ENCODE measurements at places on chromosomes 6 and 20.

DNA sequence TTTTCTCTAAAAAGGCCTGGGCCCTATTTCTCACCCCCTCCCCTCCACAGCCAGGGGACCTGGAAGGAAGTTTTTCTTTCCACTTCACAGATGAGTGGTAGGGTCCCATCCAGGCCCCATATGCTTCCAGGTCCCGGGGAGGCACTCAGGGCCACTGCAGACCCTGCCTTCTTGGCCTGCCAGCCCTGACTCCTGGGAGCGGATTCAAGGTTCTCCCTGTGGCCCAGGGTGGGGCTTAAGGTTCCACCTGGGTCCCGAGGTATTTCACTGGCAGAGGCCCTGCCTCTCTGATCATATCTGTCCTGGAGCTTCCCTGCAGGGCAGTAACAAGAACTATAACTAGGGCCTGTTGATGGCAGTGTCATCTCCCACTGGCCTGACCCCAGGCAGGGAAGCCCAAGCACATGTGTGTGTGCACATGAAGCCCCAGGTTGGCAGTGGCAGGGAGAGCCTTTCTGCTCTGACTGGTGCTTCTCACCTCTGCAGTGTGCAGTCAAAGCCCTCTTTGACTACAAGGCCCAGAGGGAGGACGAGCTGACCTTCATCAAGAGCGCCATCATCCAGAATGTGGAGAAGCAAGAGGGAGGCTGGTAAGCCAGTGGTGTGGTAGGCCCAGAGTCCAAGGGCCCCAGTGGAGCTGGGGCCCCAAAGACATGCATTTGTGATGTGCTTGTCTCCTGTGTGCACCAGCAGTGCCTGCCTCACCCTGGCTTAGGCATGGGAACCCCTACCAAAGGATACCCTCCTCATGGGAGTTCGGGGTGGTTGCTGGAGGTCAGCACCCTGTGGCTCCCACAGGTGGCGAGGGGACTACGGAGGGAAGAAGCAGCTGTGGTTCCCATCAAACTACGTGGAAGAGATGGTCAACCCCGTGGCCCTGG is 31.2 kb downstream of the PLCG1 start:
- DNase-seq, result no peak

DNA sequence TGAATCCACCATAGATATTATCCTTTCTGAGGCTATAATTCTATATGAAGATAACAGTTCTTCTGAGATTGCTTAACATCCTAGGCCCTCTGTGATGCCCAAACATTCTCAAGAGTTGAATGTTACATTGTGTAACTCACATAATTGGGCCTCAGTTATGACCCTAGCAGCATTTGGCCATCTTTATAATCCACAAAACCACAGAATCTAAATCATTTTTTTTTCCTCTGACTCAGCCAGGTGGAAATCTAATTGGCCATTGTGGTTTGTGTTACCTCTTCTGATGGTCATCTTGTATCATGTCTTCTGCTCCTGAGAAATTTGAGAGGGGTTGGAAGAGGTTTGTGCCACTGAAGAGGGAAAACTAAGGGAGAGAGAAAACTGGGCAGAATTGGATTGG is 99.5 kb downstream of the LINC00237 start:
- no peak for DNase-seq

DNA sequence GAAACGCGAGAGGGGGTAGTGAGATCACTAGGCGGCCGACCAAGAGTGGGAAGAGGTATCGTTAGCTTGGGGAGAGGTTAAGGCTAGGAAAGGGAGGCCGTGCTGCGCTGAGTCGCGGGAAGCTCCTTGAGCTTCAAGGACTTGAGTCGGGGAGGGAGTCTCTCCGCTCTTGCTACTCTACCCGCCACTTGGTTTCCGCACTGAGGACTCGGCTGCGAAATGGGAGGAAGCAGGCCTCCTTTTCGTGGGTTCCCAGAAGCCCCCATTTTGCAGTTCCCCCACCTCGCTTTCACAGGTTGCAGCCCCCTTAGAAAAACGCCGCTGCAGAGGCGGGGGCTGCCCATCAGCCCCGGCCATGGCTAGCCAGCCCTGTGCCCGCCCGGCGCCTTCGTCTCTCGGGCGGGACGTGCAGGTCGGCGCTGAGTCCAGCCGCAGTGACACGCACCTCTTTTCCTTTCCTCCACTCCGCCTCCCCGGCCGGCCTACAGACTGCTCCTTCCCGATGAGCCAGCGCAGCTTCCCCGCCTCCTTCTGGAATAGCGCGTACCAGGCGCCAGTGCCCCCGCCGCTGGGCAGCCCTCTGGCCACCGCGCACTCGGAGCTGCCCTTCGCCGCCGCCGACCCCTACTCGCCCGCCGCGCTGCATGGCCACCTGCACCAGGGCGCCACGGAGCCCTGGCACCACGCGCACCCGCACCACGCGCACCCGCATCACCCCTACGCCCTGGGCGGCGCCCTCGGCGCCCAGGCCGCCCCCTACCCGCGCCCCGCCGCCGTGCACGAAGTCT is 4.9 kb downstream of the VGLL2 start:
- no peak for DNase-seq

DNA sequence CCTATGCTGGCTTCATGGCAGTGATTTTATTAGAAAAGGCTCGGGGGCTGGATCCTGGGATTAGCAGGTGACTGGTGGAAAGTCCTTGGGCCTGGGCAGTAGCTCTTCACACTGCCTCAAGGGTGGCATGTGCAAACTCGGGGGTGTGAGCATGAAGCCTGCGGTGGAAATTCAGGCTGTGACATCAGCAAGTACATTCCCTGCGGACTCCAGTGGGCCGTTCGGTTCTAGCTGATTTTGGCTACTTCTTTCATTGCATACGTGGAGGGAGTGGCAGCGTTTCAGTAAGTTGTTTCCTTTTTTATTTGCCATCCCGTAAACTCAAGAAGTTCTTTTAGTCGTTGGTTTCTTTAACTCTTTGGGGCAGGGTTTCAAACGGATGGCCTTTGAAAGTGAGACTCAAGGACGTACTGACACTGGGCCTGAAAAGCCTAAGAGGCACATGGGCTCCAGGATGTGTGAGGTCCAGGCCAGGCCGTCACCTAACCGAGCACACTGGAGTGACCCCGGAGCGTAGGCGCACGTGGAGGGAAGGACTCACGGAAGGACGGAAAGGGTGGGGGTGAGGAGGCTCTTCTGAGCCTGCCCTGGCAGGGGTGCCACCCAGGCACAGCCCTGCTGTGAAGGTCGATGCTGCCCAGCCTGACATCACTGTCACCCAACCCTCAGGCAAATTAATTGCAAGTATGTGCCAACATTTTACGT is 104.0 kb upstream of the FRMD1 start:
- DNase-seq, result no peak

DNA sequence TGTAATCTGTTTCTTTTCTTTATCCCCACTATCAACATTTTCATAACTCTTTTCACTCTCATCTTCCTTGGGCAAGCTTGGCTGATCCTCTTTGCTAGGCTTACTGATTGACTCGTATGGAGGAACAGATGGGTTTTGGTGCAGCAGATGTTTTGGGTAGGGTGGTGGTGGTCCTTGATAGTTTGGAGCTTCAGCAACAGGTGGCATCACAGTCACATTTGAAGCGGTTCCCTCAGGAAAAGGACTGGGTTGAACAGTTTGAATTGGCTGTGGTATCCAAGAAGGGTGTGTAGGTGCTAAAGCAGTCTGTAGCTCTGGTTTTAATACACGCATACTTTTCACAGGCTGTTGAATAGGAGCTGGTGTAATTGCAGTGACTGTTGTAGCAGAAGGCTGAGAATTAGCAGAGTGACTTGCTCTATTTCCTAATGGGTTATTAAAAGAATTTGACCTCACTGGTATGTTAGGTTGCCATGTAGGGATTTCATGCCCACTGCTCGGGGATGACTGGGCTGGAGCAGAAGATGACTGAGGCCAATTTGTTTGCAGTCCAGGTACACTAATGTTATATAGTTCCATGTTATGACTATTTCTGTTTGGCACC is 34.5 kb downstream of the LATS1 start:
- DNase-seq, result no peak

GRCh38 chr6:130629640-130630039 is 197.6 kb upstream of the SMLR1 start:
- DNase-seq, result no peak

- DNase-seq, result no peak
These were observed 27.1 kb upstream of the FBXO9 start for GRCh38 chr6:53038141-53038540.

DNA sequence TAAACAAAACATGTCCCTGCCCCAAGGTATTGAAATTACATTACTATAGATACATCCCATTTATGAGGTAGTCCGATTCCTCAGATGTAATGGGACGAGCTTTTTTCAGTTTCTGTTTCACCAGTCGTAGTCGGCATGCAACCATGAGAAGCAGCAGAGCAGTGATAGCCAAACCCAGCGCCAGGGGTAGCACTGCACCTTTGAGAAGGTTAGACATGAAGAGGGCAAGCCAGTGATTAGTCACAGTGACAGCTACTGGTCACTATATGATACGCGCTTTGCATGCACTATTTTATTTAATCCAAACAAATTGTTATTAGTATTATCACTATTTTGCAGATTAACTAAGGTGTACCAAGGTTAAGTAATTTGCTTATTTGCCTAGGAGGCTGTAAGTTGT is 43.7 kb downstream of the LRP11 start:
- no peak for DNase-seq

DNA sequence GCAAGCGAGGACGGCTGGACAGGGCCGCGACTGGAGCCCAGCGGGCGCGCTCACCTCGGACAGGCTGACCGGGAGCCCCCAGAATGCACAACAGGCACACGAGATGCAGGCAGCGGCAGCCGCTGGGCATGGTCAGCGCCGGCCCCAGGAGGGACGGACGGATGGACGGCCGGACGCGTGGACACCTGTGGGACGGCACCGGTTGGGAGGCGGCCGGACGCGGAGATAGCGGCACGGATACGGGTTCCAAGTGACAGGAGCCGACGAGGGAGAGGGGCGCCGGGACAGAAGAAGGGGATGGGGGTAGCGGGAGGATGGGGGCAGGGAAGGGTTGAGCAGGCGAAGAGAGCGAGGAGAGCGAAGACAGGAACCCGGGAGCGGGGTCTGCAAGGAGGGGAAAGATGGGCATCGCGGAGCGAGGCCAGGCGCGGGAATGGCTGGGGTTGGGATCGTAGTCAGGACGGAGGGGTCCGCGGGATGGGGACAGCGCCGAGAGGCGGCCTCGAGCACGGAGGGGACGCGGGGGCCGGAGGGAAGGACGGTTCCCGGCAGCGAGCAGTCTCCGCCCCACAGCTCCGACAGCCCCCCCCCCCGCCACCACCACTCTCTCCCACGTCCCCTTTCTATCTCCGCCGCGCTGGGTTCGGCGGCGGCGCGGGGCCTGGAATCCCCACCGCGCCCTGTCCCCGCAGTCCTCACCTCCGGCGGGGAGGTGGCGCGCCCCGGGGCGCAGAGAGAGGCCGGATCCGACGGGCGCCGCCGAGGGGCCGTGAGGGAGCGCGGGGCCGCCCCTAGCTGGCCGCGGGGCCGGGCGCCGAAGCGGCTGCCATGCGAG is 435 bp downstream of the DLK2 start:
- peak; percentile 80 for DNase-seq

DNA sequence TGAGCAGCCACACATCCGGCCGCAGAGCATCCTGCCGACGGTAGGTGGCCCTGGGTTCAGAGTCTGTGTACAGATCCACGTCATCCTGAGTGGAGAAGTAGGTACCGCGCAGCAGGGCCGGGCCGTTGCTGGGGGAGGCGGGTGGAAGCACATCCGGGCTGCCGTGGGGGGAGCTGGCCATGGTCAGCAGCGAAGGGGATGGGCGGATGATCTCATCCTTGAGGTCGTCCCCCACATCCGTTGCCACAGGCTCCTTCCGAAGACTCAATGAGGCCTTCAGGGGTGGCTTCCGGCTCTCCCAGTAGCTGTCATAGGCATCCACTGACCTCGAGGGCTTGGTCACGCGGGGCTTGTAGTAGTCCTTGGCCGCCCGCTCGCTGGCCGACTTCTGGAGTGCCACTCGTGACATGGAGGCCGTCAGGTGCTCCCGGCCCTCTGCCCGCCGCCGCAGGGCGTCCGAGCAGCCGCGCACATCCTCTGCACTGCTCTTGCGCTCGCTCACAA is 9.2 kb downstream of the SPATA2 start:
- no peak for DNase-seq

DNA sequence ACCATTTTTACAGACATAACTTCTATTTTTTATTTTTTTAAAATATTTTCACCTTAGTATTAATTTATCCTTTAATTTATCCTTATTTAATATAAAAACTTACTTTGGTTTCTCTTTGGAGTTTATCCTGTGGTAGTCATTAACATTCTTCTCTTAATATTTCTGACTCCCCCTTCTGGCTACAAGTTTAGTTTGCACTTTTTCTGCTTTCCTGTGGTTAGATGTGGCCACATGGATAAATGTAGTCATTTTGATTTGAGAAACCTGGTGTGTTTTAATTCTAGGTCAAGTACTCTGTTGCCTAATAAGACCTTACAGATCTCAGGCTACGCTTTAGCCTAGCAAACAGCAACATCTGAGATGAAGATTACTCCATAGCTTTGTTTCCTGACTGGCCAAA is 1187.5 kb downstream of the HACE1 start:
- DNase-seq, result peak; percentile 36

- DNase-seq, result no peak
These were observed 465.2 kb downstream of the TFAP2B start for GRCh38 chr6:51283723-51284355.

DNA sequence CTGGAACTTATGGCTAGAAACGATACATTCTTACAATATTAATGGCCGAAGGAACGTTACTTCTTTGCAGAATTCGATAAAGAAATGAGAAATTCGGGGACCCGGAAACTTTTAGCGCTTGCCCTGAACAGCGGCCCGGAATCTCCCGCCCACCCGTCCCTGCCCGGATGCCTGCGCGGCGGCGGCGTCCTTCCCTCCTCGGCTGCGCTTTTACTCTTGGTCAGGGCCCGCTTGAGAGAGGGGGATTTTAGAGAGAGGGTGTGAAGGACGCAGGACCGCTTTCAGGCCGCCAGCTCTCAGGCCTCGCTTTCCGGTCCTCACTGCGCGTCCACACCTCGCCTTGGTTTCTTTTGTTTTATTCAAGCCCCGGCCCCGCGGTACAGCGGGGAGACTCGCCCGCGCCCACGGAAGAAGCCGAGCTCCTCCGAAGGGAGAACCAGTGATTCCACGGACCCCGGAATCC is 243.7 kb downstream of the ARID1B start:
- peak; percentile 22 for DNase-seq

GRCh38 chr6:139605350-139605749 is 230.9 kb upstream of the CITED2 start:
- DNase-seq, result no peak

DNA sequence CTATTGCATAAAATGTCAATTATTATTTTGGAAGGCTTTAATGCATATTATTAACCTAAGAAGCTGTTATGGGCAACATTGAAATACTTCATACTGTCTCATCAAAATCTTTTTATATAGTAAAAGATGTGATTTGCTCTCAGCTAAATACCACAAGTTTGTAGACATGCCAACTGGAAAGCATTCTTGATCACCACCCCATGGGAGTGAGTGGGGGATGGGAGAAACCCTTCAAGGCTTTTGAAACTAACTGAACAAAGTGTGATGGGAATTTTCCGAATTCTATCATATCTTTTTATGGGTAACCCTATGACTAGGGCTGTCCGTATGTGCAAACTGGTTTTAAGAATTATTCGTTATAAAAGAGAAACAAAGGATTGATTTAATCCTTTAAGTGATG is 377.3 kb upstream of the JAG1 start:
- no peak for DNase-seq
